ENCODE measurements at places on chromosomes 1 and 21. TPM values are rescaled to one million over a fixed set of nuclear protein-coding genes. Genes with fewer than 3 reads are reported as not detected.

LRRC71 gene
- 0.75 TPM for polyA plus RNA-seq

SH3BGR gene
- 0.23 TPM for polyA plus RNA-seq

CDC42BPA gene
- polyA plus RNA-seq = 17.9 TPM

ABCA4 gene
- polyA plus RNA-seq = 0.25 TPM

SOX13 gene
- 6.2 TPM for polyA plus RNA-seq

AMY1A gene
- not detected for polyA plus RNA-seq

DNA sequence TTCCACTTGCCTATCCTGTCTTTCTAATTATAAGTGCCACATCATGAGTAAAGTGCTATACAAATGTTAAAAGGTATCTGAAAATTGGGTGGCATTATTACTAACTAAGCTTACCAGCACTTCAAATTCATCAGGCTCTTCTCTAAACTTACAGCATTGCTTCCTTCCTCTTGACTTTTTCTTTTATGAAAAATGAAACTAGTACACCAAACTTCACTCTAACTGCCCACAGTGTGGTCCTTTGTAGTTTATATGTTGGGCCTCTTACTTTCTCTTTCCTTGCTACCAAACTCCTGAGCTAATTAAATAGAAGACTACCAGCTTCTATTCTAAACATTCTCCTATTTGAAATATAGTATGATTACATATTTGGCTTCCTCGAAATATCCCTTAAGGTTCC is 81.8 kb downstream of the NOTCH2 start:
- no peak for DNase-seq

GRCh38 chr1:203652724-203653461 is 26.3 kb downstream of the ATP2B4 start:
- no peak for DNase-seq

DNA sequence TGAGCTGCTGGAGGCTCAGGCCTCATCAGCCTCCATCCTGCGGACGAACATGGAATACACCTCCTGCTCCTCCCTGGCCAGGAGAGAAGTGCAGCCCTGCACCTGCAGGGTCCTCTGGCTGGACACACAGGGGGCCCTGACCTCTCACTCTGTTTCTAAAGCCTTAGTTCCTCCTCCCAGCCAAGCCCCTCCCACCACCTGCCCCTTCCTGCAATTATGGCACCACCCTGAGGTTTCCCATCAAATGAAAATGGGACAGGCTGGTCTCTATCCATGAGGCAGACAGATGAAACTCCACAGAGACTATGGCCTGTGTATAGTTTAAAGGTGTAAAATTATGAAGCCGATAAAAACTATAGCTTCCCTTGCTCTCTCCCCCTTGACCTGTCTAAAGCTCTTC is 42.6 kb downstream of the CACNA1S start:
- DNase-seq = no peak

DNA sequence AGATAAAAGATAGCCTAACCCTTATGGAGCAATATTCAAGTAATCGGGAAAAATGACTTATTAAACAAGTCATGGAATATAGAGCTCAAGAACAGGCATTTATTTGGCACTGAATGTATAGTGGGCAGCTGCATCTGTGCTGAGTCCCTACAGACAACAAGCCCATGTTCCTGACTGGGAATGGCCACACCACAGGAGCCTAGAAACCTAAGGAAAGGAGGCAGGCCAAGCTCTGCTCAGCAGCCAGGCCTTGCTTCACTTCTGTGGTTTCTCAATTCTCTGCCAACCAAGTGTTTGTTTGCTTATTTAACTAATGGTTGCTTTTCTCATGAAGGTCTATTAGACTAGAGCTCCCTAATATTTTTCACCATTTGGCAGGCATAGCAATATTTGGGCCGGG is 21.5 kb downstream of the AK2 start:
- DNase-seq = no peak

- no peak for DNase-seq
Measured at GRCh38 chr21:33162436-33162951, 67.2 kb upstream of the IFNAR2 start.

GRCh38 chr1:236619398-236619797 is 15.1 kb upstream of the HEATR1 start:
- no peak for DNase-seq

DNA sequence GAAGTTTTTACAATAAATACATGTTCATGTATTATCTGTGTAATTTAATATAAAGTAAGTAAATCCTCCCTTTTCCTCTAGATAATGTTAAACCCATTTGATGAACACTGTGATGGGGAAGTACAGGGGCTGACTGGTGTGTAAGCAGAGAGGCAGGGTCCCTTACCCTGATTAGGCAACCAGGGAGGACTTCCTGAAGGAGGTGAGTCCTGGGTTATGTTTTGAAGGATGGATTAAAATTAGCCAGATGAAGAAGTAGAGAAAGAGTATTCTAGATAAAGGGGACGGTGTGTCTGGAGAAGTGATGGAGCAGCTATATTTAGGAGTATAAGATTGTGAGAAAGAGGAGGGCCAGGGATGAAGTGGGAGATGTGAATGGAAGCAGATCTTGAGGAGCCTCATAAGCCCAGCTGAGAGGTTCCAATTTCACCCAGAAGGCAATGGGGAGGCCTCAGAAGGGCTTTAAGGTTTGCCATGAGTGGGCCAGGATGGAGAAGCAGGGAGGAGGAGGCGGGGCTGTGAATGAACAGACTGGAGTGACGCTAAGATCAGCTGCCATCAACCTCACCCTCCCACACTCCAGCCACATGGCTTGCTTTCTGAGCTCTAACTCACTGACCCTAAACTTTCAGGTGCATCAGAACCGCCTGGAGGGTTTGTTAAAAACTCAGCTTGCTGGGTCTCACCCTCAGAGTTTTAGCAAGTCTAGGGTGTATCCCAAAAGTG is 30.9 kb upstream of the ID3 start:
- DNase-seq = no peak

GRCh38 chr1:83829106-83829505 is 169.8 kb downstream of the TTLL7 start:
- no peak for DNase-seq

GRCh38 chr1:185376840-185377635 is 60.0 kb upstream of the IVNS1ABP start:
- DNase-seq = no peak

All from BJ (cell line).